AG04450 (cell line): ENCODE measurements at places on chromosomes 13 and 19. TPM values are rescaled to one million over a fixed set of nuclear protein-coding genes. Genes with fewer than 3 reads are reported as not detected.

GRCh38 chr19:7968008-7968795 lies 24.7 kb upstream of the TIMM44 start:
- DNase-seq: no peak

GRCh38 chr19:48501494-48502349 lies 9.9 kb downstream of the LMTK3 start:
- no peak for DNase-seq

DNA sequence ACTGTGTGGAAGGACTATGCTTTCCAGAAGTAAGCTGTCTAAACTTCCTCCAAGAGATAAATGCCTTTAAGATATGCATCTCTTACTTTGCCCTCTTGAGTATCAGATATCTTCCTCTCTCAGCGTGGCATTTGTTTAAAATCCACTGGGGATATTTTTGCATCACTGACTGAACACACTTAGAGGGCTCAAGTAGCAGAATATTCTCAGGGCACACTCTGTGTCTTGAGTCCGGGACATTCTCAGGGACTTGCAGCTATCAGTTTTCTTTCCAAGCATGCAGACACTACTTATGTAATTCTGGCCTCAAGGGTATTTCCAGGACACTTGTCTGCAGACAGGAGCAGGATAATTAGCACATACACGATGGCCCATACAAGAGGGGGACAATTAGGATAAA lies 84.7 kb downstream of the ERCC5 start:
- no peak for DNase-seq

- no peak for DNase-seq
Measured at GRCh38 chr19:51227966-51228365, 3.1 kb downstream of the CD33 start.

- no peak for DNase-seq
Measured at GRCh38 chr13:114106991-114107685, 25.3 kb downstream of the RASA3 start.

CEACAM21 gene
- polyA plus RNA-seq: not detected in 2 replicates

FXYD3 gene
- not detected in 2 replicates for polyA plus RNA-seq

RXFP2 gene
- polyA plus RNA-seq: not detected in 2 replicates

CCDC106 gene
- 6.2 and 8.7 TPM in 2 replicates for polyA plus RNA-seq
